ENCODE measurements at places on chromosomes 1 and 21.
A peak's percentile ranks its signal among the peaks of the same experiment; 100 is the strongest.

DNA sequence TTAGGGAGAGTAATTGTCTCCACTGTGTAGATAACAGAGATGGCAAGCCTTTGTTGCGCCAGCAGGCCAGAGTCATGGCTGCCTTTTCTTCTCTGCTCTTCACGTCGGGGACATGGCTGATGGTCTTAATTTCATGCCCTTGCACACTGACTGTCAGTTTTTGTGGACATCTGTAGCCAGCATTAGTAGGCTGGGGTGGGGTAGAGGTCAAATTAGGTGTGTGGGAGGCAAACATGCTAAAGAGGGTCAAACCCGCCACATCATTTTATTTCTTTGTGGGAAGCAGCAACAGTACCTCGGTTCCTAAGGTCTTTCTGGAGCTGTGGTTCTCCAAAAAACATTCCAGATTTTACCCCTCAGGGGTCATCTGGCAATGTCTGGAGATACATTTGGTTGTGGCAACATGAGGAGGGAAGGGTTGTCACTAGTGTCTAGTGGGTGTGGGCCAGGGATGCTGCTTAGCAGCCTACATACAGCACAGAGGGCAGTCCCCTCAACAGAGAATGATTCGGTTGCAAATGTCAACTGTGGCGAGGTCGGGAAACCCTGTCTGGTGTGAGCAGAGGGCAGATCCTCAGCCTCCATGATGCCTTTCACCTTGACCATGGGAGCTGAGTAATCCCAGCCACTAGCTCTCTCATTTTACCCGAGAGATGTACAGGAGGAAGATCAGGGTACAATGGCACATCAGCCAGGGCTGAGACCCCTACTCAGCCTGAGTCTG, 14.7 kb downstream of the RUNX1 start:
- no peak for DNase-seq

DNA sequence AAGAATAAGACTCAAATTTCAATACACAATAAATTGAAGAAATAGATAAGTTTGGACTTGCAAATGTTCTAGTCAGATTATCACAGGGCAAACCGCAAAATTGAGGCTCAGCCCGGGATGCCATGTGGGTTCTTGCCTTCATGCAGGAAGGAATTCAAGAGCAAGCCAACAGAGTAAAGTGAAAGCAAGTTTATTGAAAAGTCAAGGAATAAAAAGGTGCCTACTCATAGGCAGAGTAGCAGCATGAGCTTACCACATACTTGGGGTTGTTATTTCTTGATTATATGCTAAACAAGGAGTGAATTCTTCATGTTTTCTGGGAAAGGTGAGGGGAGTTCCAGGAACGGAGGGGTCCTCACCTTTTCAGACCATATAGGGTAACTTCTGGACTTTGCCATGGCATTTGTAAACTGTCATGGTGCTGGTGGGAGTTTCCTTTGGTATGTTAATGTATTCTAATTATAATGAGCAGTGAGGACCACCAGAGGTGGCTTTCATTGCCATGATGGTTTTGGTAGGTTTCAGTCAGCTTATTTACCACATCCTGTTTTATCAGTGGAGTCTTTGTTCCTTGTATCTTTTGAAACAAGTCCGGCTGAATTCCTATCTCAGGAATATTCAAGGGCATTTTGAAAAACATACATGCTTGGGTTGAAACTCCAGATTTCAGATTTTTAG, 2.0 kb upstream of the OR2AK2 start:
- DNase-seq, result no peak

- peak; percentile 98 for DNase-seq
Observed at GRCh38 chr1:109816175-109816811, 52.6 kb upstream of the EPS8L3 start.

DNA sequence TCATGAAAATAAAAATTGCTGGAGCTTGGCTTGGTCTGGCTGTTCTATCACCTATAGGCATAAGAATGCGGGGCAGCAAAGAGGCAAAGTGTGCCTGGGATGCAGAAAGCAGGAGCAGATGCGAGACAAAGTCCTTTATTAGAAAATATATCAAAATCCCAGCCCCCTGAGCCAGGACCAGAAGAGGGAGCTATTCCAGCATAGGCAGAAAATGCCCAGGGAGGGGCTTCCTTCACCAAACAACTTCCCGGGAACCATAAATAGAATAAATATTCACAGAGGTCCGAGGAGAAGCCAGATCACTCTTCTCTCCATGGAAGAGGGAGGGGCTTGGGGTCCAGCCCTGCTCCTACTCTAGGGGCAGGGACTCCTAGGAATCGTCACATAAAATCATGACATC, 5.0 kb downstream of the PPOX start:
- DNase-seq, result no peak

DNA sequence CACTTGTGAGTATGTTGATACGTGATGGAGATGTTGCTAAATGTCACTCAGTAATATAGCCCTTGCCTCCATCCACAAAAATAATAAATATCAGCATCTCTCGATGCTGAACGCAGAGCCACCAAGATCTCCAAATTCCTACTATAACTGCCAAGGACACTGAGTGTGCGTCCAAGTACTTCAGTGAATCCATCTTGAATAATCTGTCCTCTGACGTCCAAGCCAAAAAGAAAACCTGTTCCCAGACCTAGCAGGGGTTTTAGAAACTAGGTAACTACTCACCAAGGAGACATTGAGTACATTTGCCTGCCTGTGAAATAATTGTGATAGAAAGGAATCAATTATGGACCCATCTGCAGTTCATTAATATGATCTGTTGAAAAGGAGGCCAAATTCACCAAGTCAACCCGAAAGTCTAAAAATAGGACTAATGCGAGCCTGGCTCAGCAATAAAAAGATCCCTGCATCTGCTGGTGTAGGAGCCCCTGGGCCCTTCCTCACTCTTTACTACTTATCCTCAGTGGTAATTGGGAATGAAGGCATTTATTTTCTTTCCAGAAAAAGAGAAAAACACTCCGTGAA, 226.9 kb upstream of the IRF2BP2 start:
- no peak for DNase-seq

DNA sequence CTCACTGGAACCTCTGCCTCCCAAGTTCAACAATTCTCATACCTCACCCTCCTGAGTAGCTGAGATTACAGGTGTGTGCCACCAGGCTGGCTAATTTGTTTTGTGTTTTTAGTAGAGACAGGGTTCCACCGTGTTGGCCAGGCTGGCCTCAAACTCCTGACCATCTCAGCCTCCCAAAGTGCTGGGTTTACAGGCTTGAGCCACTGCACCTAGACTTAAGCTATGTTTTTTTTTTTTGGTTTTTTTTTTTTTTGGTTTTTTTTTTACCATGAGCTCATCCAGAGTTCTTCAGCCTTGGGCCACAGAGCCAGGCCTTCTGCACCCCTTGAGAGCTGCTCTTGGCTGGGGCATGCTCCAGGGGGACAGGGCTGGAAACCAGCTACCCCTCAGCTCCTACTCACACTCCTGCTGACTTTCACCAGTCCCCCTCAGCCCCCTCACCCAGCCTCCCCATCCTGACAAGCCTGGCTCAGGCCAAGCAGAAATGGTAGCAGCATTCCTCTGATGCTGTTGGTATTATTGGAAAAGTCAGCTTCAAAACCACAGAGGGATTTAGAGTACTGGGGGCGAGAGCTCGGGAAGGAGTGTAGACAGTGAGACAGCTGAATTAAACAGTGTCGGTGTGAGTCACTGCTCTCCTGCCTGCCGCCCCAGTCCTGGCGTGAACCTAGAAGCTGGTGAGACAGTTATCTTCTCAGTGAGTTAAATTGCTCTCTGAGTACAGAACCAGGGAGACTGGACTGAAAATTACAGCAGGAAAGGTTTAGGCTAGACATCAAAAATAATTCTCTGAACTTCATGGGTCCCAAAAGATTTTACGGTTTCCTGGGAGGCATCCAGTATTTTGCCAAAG, 63.7 kb downstream of the NAV1 start:
- DNase-seq, result no peak

DNA sequence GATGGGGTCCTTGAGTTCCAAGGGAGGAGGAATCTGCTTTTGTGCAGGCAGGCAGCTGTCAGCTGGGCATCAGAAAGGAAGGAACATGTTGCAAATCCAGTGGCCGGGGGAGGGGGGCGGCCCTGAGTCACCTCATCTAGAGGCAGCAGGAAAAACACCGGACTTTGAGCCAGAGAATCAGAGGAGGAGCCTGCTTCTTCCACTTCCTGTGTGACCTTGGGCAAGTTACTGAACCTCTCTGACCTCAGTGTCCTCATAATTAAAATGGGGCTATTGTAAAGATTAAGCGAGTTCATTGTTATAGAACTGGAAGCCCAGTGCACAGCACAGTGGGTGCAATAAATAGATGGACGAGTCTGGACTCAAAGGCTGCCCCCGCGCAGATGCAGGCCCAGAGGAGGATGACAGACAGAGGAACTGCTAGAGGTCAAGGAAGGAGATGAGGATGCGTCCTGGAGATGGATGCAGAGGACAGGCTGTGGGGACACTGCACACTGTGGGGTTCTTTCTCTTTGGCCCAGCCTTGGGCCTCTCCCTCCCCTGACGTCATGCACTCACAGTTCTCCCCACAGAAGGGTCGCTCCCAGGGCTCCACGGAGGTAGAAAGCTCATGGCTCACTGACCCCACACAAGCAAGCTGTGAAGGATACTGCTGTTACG, 714.3 kb downstream of the MATN1 start:
- DNase-seq, result peak; percentile 43

- no peak for DNase-seq
Observed at GRCh38 chr1:66704177-66704875, 47.9 kb upstream of the DYNLT5 start.

GRCh38 chr1:2628191-2628932, 4.5 kb downstream of the MMEL1 start:
- no peak for DNase-seq

DNA sequence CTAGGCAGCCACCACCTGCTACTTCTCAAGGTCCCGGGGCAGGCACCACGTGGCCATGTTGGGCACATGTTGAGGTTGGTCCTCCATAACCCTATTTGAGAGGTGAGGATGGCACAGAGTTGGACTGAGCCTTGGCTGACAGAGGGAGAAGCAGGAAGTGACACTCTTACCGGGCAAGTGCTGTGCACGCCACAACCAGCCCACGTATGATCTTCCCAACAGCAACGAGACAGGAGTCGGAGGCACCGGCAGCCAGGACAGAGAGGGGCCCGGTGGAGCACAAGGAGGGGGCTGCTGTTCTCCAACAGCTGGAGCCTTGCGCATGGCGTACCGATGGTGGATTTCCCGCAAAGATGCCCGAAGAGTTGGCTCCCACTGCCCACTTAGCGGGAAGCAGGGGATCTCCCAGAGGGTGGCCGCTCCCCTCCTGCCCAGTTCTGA, 3.4 kb downstream of the CLEC20A start:
- DNase-seq, result no peak

DNA sequence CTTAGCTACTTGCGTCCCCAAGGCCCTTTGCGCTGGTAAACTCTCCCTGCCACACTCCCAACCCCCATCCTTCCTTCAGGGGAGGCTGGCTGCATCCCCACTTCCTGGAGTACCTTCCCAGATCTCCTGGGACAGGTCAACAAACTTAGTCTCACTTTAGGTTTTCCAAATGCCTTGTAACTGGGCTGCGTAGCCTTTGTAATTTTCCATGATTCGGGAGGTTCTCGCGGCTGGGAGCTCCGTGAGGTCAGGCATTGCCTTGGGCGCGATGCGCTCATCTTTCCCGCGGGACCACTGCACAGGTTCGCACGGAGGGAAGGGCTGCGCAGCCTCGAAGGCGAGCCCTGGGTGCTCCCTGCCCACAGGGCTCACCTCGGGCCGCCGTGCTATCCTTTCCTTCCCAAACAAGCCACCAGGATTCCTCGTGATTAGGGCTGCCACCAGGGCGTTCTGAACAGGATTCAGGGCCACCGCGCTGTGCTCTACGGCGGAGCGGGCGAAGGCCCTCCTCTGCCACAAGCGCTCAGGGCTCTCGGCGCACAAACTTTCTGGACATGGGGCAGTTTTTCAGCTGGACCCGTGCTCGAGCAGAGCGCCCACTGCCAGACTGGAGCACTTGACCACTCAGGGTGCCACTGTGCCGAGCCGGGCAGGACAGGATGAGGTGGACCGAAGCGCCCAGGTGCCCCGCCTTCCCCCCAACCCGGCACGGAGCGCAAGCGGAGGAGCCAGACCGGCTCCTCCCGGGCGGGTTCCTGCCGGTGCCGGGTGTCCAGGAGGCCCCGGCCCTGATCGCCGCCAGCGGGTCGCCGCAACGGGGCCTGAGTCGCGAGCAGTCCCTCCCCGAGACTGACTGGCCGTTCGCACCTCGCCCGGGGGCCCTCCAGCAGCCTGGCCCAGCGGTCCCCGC, 1.1 kb downstream of the TMPRSS2 start:
- no peak for DNase-seq

DNA sequence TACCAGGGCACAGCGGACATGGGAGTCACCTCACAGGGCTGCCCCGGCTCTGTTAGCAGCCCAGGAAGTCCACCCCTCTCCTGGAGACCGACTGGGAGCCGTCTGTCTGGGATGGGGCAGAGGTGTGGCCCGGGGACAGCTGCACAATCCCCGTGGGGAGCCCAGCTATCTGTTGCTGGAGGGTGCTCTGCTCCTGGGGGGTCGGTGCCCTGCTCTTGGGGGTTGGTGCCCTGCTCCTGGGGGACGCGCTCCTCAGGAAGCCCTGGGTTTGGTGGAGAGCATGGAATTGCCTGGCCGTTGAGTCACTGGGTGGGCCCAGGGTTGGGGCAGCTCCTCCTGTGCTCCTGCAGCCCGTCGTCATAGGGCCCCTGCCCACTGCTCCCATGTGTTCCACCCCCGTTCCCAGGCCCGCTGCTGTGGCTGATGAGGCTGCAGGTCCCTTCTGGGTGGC, 39.3 kb downstream of the AGPAT3 start:
- DNase-seq, result no peak

- no peak for DNase-seq
Observed at GRCh38 chr1:247054992-247055415, 23.6 kb downstream of the ZNF670 start.

- DNase-seq, result peak; percentile 78
Observed at GRCh38 chr1:58515794-58516401, 30.6 kb downstream of the OMA1 start.
